NCI-H1436 treated with DMSO at 0.1 percent for 48 hours (cell line): ENCODE measurements at places on chromosomes 3 and 15.

- DNase-seq: no peak
These were observed 161.3 kb downstream of the FBLN2 start for GRCh38 chr3:13710251-13710650.

- no peak for DNase-seq
These were observed 233.4 kb downstream of the FEZF2 start for GRCh38 chr3:62139957-62140356.

DNA sequence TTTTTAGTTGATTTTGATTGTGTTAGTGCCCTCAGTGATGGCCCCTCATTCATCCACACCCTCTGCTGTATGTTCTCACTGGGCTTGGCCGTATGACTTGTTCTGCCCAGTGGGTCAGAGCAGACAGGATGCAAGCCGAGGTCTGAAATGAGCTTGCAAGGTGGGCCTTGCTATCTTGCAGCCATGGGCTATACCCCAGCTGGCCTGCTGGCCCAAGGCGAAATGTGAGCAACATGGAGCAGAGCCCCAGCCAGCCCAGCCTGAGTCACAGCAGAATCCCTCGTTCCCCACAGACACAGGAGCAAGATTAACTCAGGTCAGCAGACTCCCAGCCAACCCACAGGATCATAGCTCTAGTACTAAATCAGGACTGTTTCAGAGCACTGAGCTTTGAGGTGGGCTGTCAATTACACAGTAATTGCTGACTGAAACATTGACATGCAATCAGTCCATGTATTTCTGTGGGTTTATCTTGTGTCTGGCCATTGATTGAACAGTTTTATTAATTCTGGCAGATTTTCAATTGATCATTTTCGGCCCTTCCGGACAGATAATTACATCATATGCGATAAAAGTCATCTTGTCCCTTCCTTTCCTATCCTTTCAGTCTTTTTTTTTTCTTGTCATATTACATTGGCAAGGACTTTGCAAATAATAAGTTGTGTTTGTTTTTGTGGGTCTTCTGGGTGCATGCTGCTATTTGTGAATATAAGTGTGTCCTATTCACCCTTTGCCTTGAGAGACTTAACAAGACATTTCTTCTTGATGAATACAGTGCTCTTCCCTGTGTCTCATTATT is 27.1 kb downstream of the KLF15 start:
- no peak for DNase-seq

DNA sequence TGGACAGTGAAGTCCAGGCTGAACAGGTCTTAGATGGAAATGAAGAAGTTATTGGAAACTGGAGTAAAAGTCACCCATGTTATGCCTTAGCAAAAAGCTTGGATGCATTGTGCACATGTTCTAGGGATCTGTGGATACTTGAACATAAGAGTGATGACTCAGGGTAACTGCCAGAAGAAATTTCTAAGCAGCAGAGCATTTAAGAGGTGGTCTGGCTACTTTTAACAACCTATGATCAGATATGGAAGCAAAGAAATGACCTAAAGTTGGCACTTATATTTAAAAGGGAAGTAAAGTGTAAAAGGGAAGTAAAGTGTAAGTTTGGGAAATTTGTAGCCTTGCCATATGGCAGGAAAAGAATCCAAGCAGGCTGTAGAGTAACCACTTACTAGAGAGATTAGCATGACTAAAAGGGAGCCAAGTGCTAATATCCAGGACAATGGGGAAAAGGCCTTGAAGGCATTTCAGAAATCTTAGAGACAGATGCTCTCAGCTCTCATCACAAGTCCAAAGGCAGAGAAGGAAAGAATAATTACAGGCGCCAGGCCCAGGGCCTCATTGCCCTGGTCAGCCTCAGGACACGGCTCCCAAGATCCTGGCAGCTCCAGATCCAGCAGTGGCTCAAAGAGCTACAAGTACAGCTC is 73.9 kb upstream of the KCNH8 start:
- no peak for DNase-seq

GRCh38 chr3:128971421-128972100 is 22.3 kb downstream of the CFAP92 start:
- DNase-seq: no peak

- no peak for DNase-seq
These were observed 1018.2 kb downstream of the MCTP2 start for GRCh38 chr15:95249524-95249923.

- DNase-seq: no peak
These were observed 188.5 kb upstream of the PROK2 start for GRCh38 chr3:71973274-71974030.

DNA sequence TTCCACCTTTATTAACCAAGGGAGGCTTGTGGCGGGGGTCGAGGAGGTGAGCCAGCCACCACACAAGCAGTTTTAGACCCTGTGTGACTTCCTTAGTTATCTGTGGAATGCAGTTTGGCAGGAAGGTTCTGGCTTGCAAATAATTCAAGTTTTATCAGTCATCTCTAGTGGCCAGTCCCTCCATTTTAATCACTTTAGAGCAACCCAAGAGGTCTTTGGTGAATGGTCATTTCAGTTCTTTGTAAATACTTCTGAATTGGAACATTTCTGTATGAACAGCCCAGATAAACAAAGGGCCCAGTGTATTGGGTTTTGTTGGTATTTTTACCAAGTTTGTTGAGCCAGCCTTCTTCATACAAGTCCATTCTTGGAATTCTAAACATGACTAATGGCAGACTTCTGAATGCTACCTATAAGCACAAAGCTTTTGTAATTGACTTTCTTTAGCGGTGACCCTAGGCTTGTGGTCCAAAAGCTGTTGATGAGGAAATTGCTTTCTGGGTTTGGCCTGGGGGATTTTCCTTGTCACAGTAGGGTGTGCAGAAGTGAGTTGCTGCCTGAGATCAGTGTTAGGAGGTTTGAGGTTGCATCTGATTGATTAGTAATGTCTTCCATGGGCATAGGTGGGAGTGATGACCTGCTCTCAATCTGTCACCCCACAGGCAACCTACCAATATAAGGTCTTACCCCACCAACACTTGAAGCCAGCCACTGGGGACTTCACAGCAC is 193.3 kb upstream of the TOPAZ1 start:
- DNase-seq: no peak

DNA sequence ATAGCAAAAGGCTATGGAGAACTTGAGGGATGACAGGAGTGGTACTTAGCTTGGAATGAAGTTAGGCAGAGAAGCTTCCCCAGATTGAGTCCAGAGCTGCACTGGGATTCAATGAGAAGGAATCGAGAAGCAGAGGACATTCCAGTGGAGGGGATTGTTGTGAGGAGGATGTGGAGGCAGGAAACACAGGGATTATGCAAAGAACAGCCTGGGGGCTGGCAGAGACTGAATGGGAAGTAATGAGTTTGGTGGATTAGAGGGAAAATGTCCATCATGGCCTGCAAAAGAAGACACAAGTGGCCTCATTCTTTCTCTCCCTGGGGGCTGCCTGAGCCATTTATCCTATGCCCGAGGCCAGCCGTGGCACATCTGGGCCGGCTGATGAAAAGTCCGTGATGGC is 20.5 kb upstream of the SCN10A start:
- no peak for DNase-seq

GRCh38 chr15:33262306-33262705 is 48.5 kb upstream of the RYR3 start:
- DNase-seq: no peak

GRCh38 chr3:158458464-158458863 is 112.5 kb upstream of the MLF1 start:
- no peak for DNase-seq

GRCh38 chr15:74616366-74616939 is 817 bp downstream of the CLK3 start:
- DNase-seq: no peak

- no peak for DNase-seq
These were observed 5.1 kb upstream of the IQSEC1 start for GRCh38 chr3:13078163-13078905.

DNA sequence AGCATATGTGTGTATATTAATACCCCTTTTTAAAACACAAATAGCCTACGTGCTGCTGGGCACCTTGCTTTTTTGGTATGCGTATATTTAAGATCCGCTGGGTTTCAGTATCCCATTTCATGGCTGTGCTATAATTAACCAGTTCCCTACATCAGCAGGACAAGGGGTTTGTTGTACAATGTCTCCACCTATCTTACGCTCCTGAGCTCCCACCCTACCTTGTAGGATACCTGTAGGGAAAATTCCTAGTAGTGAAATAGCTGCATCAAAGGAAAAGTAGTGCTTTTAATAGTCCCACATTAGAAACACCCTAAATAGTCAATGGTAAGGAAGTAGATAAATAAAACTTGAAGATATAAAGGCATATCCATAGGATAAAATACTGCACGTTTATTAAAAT is 1.4 kb downstream of the MAP6D1 start:
- no peak for DNase-seq

- no peak for DNase-seq
These were observed 50.0 kb upstream of the PSMD6 start for GRCh38 chr3:64073158-64073761.

GRCh38 chr15:98043160-98044014 is 82.9 kb downstream of the ARRDC4 start:
- DNase-seq: no peak

GRCh38 chr15:57705746-57706404 is 639 bp upstream of the POLR2M start:
- no peak for DNase-seq

GRCh38 chr15:90620379-90621067 is 90.8 kb downstream of the CRTC3 start:
- no peak for DNase-seq

- DNase-seq: no peak
These were observed 31.3 kb upstream of the BFSP2 start for GRCh38 chr3:133368371-133369067.

- DNase-seq: no peak
These were observed 368.7 kb downstream of the IL5RA start for GRCh38 chr3:2741516-2741915.

DNA sequence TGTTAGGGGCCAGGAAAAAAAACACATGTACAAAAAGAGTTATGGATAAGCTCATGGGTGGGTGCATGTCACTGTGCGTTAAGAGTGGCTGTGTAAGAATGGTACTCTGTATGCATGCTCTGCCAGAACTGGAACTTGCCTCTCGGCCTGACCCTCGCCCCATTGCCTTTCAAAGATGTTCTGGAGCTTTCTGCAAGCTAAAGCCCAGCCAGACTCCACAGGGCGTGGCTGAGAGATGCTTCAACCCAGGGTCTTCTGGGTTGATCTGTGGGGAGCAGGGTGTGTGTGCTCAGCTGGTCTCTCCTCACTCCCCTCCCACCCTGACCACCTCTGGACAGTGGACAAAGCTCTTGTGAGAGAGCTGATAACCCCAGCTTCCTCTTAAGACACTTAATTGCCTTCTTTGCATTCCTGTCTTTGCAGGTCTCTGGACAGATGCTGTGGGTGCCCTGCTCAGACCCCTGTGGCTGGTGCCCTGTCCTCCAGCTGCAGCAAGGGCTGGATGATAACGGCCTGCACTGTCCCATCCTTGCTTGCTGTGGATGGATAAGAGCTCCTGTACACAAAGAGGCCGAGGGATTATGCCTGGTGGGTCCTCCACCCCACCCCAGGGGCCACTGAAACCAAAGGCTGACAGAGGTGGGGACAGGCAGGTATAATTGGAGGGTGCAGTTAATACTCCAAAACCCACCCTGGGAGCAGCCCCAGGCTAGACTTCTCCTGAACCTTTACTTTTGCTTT is 28.7 kb downstream of the ALDH1L1 start:
- DNase-seq: no peak

- DNase-seq: no peak
These were observed 50.0 kb downstream of the ITPR1 start for GRCh38 chr3:4543110-4543509.

DNA sequence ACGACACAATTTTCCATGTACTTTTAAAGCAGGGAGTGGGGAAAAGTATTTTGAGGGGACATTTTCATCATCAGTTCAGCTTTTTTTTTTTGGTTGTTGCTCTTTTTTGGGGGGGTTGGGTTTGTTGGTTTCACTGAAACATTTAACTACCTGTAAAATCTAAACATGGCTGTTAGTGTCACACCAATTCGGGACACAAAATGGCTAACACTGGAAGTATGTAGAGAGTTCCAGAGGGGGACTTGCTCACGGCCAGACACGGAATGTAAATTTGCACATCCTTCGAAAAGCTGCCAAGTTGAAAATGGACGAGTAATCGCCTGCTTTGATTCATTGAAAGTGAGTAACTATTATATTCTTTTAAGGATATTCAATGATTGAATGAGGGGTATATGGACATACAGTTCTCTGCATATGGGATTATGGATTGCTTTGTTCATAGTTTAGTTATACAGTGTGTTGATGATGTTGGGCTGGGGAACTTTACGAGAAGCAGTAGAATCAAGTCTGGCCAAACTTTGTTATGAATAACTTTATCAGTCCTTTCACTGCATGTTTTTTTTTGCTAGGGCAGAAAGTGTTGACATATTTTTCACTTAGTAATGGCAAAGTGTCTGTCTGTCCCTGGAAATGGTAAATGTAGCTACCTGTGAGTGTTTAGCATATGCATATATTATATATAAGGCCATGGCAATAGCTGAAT is 31.5 kb downstream of the MBNL1 start:
- no peak for DNase-seq

- DNase-seq: no peak
These were observed 9.8 kb upstream of the MUC4 start for GRCh38 chr3:195821403-195822130.

DNA sequence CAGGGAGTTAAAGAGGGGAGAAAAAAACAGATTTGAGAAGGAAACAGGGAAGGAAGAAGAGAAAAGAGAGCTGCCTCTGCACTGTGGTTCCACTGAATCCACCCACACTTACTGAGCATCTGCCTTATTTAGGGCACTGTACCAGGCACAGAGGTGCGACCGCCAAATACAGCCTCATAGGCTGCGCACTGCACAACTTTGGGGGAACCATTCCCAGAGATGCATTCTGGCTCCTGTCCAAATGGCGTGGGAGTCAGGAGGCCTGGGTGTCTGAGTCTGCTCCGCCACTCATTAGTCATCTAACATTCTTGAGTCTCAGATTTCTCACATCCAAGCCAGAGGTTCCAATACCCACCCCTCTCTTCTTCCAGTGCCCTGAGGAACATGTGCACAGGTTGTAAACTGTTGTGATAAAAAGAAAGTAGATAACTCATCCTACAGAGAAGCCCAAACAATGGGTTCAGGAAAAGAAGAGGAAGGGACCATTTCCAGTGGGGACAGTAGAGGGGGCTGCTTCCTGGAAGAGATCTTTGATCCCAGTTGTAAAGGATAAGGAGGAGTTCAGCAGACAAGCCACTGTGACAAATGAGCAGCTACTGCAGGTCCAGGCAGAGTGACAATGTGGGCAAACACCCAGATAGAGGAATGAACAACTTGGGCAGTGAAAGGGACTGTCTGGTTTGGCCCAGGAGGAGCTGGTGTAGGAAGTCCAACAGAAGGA is 254.6 kb downstream of the UACA start:
- no peak for DNase-seq

- no peak for DNase-seq
These were observed 101.1 kb downstream of the PDZRN3 start for GRCh38 chr3:73523661-73524060.

DNA sequence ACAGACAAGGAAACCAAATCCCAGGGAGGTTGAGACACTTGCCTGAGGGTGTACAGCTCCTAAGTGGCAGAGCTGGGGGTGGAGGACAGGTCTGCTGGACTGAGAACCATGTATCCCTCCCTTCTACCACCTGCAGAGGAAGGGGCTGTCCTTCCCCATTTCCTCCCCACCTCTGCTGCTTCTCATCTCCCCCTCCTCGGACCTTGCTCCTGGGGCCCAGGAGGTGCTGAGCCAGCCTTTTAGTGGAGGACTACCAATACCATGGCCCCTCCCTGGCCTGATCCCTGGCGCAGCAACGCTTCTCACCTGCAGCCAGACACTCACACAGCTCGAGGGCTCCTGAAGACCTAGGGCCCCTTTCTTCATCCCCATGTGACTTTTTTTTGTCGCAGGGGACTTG is 50.4 kb downstream of the IDH2 start:
- DNase-seq: no peak

GRCh38 chr3:122247825-122248185 is 64.3 kb downstream of the CASR start:
- DNase-seq: no peak
